HCT116 (cell line): ENCODE measurements at places on chromosomes 2 and 18.

GRCh38 chr18:36015629-36016028 lies 43.1 kb downstream of the RMP24 start:
- DNase-seq, result no peak

DNA sequence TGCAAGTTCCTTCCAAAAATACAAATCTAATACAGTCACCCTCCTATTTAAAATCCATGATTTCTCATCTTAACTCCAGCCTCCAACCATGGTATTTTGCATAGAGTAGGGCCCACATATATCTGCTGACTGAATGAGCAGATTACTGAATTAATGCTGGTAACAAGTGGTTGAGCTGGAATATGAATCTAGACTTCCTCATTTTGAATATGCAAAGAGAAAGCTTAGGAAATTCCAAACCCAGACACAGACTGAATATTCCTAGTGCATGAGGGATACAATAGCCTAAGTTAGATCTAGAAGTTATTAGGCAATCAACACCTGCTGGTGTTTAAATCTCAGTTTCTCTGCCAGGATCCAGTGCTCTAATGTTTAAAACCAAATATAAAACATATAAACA lies 215.1 kb upstream of the CYP26B1 start:
- DNase-seq, result no peak

DNA sequence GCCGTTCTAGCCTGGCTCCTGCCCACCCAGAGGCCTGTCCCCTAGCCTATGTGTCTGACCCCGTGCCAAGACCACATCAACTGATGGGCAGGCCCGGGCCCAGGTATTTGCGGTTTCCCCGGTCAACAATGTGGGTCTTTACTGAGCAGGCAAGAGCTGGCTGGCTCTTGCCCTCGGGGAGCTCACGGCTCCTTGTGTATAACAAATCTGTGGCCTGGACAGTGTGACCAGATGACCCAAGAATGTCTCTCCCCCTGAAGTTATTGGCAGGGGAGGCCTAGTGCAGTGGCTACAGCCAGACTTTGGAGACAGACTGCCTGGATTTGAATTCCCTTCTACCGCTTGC lies 179.6 kb downstream of the KLHL29 start:
- DNase-seq, result no peak

DNA sequence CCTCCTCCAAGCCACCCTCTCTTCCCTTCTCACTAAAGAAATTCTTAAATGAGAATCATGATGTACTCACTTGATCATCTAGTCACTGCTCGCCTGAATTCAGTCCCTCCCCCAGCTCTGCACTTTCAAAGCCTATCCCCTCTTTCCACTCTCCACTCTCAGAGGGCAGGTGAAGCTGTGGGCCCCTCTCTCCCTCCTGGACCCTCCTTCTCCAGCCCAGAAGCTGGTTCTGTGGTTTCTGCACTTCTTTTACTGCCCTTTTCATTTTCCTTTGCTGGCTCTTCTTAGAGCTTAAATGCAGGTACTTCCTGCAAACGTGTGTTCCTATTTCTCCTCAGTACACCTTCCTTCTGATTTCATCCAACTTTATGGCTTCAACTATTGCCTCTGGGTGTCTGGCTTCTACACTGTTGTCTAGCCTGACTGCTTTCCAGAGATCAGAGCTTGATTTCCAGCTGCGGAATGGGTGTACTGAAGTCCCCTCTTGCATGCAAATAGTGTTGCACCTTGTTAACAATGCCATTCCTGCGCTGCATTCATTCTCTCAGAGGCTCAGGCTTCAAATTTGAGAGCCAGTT lies 15.3 kb upstream of the TXNDC2 start:
- no peak for DNase-seq

DNA sequence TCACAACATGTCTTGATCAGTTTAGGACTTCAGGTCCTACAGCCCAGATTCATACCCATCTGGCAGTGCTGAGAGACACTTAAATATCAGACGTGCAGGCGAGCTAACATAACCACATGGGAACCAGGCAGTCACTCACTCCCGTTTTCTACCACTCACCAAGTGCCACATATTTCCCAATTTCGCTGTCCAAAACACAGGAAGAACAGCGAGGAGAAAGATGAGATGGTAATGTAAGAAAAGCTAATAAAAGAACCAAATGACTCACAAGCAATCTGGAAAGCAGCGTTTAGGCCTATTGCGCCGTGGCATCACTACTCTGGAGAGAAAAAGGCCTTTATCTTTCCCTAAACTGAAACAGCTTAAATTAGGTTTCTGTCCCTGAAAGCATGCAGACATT lies 647.8 kb upstream of the SLC39A10 start:
- no peak for DNase-seq

DNA sequence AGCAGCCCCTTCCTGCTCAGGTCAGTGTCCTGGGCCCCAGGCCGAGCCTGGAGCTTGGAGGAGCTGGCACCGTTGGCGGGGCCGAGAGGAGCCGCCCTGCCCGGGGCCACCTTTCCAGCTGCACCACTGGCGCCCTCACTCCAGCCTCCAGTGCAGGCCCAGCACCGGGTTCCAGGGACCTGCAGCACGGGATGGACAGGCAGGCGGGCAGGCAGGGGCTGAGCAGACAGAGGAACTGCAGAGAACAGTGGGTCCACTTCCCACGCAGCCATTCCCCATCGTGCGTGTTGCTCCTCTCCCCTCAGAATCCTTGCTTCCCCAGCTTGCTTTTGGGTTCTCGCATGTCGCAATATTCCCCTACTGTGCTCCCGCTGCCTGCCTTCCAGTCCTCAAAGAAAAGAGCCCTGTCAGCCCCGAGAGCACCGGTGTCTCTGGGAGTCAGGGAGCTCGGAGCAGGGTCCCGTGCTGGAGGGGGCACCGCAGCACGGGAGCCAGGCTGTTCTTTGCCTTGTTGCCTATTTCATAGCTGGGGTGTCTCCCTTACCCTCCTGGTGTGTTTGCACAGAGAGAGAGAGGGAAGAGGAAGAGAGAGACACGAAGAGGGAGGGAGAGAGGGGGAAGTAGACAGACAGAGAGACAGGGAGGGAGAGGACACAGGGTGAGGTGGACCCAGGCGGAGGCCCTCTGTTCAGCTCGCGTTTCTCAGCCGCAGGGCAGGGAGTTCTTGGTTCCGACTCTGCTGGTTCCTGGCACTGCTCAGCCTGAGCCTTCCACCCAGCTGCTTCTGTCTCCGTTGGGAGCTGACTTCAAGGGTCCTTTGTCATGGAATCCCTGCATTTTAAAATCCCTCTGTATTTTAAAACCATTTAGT lies 126.0 kb downstream of the MBP start:
- DNase-seq, result no peak

DNA sequence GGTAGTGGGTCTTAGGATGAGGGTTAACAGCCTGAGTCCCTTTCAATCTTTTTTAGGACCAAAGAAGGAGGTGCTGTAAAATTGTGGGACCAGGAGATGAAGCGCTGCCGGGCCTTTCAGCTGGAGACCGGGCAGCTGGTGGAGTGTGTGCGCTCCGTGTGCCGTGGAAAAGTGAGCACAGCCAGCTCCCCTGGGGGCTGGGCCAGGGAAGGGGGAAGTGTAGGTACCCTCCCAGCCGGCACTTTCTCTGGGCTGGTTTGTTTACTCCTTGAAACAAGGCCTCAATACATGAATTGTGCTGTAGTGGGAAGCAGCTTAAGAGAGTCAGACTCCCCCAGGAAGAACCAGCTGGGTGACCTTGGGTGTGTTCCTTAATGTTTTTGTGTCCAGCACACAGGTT lies 90.1 kb downstream of the RTN4 start:
- DNase-seq, result no peak

DNA sequence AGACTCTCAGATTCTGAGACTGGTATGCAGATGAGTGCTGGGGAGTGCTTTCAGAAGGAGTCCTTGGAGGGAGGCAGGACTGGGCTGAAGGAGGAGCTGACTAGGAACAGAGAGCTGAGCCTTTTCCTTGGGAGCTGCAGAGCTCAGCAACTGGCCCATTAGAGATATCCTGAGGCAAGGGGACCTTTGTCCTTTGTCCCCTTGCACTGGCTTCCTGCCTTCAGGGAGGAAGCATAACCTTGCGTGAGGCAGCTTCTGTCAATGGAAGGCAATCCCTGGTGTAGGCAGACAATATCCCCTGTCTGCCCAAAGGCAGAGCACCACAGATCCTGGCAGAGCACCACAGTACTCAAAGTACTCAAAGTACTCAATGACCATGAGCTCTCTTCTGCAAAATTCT lies 375.3 kb downstream of the HRH4 start:
- DNase-seq, result no peak

- no peak for DNase-seq
Observed at GRCh38 chr2:8067784-8068336, 614.0 kb upstream of the ID2 start.

DNA sequence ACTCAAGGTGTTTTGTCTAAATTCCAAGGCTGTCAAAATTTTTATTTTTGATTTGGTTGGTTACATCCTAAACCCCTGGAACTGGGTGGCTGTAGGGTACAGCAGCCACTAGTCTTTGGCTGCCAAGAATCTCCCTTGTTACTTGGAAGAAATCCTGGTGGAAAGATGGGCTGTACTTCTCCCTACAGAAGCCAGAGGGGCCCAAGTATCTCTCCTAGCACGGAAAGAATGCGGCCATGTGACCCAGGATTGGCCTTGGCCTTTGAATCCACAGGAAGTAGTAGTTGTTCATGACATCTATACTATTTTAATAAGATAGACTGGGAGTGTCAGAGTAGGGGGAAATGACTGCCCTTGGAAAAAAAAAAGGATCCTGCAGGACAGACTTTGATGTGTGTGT lies 54.4 kb upstream of the MYO3B start:
- peak; percentile 7 for DNase-seq

DNA sequence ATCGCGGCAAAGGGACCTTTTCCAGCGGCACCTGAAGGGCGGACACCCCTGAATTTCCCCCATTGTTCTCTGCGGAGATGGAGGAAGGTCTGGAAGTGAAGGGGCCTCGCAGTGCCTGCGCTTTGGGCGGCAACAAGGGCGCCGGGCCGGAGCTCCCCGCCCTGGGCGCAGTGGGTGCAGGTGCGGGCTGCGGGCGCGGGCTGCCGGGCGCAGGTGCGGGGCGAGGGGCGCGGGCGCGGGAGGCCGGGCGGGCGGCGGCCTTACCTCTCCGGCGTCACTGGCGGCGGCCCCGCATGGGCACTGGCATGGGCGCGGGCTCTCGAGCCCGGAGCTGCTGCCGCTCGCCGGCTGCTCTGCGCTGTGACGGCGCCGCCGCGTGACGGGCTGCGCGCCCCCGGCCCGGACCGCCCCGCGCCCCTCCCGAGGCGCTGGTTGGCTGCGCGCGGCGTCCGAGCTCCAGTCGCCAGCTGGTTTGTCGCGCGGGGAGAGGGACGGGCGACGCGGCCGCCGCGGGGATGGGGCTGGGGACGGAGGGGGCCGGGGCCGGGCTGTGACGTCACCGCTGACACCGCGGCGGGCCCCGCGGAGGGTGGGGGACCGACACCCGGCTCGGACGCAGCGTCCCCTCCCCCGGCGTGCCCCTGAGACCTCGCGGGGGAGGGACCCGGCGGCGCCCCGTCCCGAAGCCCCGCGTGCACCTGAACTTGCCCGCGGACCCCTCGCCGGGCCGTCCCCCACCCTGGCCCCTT lies at the start of gene KIF1A:
TSS of gene KIF1A (minus strand) at position 362 of the 749 bp plus-strand sequence. CDS start 22,467 bp downstream, outside the sequence.
- DNase-seq, result no peak
